ENCODE measurements at places on chromosomes 1 and 21.

DNA sequence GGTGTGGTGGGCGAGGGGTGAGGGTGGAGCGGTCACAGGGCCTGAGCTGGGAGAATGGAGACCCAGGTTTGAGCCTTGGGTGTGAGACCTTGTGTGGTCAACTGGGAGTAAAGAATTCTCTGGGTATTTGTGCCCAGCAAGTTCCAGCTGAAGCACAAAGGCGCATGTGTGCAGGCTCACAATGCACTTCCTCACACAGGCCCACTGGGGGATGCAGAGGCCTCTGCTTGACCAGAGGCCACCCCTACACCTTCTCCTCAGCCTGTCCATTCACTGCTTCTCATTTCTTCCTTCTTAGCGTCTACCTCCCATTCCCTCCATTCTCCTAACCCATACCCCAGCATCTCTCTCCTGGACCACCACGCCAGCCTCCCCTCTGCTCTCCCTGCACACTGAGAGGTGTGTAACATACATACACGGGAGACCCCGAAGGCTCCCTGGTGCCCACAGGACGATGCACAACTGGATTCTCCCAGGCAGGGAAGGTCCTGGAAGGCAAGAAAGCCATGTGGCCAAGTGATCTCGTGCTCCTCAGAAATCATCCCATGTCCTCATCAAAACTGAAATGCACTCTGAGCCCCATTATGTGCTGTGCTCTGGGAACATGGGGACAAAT lies 12.3 kb upstream of the TTC39A start:
- DNase-seq = no peak

- no peak for DNase-seq
Observed at GRCh38 chr1:244865028-244865371, 657 bp upstream of the HNRNPU start.

GRCh38 chr21:45982758-45983648 lies 1.4 kb downstream of the COL6A1 start:
- no peak for DNase-seq

GRCh38 chr1:174167265-174167803 lies 8.0 kb downstream of the RABGAP1L start:
- DNase-seq = no peak

GRCh38 chr1:197696372-197696771 lies 78.9 kb downstream of the DENND1B start:
- no peak for DNase-seq
